Fibroblast of skin of back (primary cell): ENCODE measurements at places on chromosomes 3 and 15.

DNA sequence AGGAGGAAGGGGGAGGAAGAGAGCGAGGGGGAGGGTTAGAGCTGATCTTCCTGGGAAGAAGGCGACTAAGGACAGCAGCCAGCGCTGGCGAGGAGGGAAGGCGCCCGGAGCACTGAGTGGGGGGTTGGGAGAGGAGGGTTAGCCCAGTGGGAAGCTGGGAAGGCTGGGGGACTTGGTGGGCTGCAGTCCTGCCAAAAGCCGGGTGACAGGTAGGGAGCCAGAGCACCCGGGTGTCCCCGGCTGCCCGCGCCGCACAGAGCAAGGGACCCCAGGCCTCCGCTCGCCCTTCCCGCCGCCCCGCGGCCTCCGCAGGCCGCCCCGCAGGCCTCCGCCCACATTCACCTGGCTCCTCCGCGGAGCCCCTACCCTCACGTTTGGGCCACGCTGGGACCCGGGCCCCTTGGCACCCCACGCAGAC lies 448 bp downstream of the SLC12A8 start:
- DNase-seq: no peak

DNA sequence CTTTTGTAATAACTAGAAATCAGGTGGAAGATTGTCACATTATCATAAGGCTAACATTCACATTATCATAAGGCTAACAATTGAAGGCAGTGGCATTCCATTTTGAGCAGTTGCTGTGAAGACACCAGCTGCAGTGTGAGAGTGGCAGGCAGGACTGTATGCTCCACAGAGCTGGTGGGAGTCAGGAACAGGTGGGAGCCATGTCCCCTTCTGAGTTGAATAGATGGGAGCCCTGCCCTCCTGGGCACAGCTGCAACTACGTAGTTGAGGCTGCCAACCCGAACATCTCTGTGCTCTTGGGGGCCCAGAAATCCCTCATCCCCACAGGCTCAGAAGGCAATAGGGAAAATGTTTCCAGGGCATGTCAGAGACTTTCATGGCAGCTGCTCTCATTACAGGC lies 1627.6 kb downstream of the SI start:
- DNase-seq: no peak

- DNase-seq: peak; percentile 13
Measured at GRCh38 chr3:94360987-94361386, 298.1 kb downstream of the NSUN3 start.

GRCh38 chr3:78974181-78974790 lies 793.5 kb downstream of the ROBO1 start:
- peak; percentile 77 for DNase-seq

DNA sequence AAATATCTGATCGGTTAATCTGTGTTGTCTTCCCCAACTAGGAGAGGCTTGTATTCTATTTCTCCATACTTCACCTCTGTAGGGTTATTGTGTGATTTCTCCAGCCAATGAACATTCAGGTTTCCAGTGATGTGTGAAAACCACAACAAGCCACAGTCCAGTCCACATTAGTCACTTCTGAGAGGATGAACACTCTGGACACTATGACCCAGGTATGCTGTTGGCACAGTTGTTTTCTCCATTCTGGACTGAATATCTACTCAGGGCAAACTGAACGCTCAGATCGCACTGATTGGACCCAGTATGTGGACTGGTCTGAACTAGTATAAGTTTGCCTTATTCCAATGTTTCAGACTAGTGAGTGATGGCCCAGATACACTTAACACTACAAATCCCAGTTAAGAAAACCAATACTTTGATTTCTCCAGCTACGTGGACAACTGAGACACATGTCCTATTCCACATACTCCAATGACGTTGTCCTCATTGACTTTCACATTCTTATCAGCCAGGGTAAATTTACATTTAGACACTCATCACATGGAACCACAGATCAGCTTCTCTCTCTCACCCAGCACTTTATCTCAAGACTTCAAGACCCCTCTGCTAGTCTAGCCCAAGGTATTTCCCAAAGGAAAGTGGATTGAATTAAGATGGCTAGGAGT lies 587.4 kb upstream of the SGO1 start:
- no peak for DNase-seq

DNA sequence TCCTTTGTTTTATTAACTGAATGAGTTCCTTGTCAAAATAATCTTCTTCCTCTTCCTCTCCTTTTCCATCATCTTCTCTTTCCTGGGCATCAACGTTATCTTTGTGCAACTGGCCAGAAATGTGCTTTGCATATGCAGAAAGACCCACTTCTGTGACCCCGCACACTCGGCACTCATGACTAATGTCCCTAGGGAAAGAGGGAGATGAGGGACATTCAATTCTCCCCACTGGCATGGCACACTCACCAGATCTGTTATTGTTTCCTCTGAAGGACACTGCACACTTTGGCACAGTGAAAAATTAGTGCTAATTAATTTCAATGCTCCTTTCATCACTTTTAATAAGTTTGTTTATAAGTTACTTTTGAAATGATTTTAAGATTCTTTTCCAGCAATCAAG lies 34.0 kb downstream of the ZNF106 start:
- DNase-seq: peak; percentile 80

GRCh38 chr15:32739522-32740063 lies 21.8 kb downstream of the GREM1 start:
- no peak for DNase-seq

DNA sequence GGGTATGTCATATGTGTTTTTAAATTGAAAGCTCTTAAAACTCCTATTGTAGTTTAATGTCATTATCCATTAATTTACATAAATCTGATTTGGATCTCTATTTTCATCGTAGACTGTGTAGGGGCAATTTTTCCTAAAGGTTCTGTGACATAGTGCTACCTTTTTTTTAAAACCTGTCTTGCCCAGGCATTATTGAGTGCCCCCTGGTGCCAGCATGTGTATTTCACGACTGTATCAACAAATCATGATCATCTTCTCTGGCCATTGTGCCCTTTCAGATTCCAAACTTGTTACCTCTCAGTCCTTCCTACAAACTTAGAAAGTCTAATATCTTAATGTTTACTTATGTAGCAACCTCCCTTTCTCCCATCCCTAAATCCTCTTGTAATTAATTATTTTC lies 97.2 kb upstream of the FLNB start:
- peak; percentile 35 for DNase-seq
